Foreskin fibroblast (primary cell): ENCODE measurements at places on chromosomes 12 and 14.

DNA sequence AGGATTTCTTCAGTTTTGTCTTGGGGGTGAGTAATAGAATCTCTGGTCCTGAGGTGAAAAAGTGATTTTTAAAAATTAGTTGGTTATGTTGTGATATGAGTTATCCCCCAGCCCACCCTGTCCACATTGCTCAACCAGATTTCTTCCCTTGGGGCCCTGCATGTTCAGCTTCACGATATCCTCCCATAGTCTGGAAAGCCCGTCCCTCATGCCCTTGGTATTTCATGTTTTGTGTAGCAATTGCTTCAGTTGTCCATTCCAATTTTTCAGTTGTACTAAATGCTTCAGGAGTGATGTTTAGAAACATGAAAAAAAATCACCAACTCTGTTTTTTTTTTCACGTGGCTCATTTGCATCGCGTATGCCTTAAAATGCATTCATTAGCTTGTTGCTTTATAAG lies 17.5 kb upstream of the BICD1 start:
- no peak for DNase-seq

- no peak for DNase-seq
Observed at GRCh38 chr12:85588221-85588620, 248.0 kb downstream of the RASSF9 start.

DNA sequence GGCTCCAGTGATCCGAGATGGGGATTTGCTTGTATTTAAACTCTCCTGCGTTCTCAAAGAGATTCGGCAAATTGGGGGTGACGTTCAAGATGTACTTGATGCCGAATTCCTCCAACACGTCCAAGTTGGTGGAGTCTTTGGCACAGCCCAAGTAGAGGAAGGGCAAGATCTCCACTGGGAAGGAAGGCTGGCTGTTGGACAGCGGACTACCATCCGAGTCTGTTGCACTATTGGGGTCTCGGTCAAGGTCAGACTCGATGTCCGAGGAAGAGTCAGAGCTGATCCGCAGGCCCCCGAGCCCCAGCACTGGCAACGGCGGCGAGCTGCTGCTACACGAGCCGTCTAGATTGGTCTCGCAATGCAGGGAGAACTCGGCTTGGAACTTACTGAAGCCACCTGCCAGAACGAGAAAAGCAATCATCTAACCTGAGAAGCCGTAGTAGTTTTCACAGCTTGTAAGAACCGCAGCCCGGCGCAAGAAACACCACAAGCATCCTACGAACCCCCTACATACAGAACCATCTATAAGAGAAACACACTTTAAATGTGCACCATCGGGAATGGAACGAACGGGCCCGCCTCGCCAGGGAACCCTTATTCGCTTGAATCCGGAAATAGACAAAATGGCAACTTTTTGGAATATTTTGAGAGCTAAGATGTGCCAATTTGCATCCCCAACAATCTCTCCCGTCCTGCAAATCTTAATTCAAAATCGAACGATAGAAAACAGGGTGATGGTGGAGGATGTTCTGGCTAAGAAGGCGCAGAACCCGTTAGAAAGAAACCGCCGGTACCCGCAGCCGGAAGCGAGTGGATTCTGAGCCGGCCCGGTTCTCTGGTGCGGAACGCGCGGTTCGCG lies 1.4 kb downstream of the DUSP6 start:
- no peak for DNase-seq

GRCh38 chr14:88604212-88604611 lies 41.4 kb downstream of the ZC3H14 start:
- DNase-seq, result no peak

DNA sequence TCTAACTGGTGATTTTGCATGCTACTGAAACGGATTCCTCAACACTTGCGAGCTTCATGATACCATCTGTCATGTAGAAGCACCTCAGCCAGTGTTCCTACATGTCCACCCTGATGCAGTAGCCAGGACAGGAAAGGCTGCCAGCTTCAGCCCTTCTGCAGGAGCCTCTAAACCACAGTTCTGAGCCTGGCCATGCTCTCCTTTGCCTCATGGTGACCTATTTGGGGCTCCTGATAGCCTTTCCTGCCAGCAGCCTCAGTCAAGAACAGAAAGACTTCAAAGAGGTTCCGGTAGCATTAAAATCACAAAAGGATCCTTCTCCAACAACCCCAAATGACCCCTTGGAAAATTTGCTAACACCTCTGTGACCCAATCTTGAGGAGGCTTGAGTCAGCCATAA lies 96.0 kb downstream of the CNTN1 start:
- no peak for DNase-seq

DNA sequence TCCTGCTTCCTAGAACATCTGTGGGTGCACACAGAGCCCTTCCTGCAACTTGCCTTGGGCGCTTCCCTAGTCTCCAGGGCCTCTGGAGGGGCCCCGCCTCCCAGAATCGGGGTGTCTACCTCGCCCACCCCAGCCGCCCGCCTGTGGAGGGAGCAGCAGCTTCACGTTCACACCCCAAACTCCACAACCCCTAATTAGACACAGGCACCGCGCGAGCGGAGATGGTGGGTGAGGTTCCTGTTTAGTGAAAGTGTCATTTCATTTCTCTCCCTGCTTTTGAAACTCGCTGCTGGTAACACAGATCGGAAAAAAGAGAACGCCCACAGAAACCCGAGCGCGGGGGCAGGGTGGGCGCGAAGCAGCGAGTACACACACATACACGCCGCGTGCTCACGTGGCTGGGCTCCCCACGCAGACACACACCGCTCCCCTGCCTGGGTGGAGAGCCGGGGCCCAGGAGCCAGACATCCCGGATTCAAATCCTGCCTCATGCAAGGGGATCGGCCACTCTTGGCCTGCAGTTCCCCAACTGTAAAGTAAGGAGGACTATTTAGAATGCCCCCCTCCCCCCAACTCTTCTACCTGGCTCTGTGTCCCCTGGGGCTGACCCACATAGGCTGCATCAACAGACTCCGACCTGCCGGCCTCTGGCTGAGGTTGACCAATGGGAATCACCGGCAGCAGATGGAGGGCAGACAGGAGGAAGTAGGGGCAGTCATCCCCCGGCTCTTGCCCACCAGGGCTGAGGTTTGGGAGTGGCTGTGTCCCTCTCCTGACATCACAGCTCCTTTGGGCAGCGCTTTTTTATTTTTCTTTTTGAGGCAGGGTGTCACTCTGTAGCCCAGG lies 79.2 kb upstream of the NCOR2 start:
- no peak for DNase-seq

DNA sequence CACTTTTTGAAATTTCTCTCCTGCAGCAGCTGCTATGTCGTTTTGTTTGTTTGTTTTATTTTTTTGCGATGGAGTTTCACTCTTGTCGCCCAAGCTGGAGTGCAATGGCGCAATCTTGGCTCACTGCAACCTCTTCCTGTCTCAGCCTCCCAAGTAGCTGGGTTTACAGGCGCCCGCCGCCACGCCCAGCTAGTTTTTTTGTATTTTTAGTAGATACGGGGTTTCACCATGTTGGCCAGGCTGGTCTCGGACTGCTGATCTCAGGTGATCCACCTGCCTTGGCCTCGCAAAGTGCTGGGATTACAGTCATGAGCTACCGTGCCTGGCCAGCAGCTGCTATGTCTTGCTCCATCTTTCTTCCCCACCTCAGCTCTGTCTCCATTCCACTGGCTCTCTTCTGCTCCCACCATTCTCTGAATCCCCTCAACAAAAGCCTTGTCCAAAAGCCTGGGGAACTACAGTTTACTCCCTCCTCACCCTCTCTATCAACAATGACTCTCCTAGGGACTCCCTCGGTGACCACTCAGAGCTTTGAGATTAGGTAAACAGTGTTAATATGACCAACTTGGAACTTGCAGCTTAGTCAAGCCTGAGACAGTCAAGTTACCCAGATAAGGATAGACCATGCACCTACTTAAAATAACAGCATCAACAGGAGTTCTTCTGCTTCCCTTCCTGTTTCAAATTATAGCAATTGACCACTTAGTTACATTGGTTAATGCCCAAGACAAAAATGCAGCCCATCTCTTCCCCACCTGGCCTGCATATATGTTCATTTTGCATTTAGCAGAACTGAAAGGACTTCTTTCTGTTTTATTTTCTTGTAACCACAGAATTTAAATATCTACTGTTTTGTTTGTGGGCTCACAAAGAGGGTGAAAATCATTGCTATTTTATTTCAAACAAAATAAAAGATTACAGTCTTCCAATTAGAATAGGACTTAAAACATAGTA lies 189.0 kb upstream of the AMIGO2 start:
- no peak for DNase-seq

GRCh38 chr12:3882896-3883564 lies 9.8 kb upstream of the PARP11 start:
- peak; percentile 16 for DNase-seq

- DNase-seq, result no peak
Observed at GRCh38 chr14:59827401-59827800, 43.2 kb downstream of the RTN1 start.

DNA sequence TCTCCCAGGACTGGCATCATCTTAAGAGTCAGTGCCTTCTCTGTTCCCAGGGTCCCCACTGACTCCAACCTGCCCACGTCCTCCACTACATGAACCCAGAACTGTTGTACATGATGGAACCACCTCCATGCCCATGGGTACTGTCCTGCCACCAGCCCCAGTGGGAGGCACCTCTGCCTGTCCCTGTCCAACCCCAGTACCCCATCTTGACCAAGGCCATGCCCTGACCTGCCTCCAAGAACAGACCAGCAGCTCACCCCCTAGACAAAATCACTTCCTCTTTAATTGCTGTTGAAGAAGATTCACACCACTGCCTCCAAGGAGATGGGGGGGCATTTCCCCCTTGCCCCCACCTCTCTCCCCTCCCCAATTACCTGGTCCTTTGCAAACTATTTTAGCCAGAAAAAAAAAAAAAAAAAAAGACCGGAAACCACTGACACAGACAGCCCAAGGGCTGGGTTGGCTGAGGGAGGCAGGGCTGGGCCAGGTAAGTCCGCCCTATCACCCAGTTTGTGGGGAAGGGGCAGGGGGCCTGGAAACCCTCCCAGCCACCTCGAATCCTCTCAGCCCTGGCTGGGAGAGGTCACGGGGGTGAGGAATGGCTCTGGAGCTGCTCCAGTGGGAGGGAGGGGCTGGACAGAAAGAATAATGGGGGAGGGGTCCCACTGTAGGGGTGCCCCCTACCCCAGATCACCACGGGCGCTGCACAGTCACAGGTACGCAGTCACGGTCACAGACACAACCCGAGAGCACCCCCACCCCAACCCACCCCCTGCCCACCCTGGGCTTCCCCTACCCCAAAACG lies 13.4 kb downstream of the AGAP2 start:
- no peak for DNase-seq

DNA sequence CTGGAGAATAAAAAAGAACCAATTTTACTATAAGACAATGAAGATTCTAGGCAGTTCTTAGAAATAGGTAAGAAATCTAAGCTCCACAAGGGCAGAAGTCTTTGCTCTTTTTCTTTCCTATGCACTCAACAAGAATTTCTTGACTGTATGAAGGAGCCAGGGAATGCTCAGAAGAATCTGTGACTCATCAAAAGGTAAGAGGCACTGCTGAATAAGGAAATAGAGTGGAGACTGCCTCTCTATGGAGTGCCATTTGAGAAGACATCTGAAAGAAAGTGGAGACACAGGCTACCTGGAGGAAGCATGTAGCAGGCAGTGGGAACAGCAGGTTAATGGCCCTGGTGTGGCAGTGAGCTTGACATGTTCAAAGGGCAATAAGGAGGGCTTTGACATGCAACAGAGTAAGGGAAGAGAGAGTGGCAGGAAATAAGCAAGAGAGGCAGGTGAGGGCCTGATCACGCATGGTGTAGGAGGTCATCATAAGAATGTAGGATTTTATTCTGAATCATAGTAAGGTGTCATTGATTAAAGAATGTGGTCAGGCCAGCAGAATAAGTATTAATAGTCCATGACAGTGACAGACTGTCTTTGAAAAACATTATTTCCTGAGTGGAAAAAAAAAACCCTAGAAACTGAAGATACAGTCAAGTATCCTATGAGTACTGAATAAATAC lies 446.7 kb upstream of the GARIN6 start:
- no peak for DNase-seq

DNA sequence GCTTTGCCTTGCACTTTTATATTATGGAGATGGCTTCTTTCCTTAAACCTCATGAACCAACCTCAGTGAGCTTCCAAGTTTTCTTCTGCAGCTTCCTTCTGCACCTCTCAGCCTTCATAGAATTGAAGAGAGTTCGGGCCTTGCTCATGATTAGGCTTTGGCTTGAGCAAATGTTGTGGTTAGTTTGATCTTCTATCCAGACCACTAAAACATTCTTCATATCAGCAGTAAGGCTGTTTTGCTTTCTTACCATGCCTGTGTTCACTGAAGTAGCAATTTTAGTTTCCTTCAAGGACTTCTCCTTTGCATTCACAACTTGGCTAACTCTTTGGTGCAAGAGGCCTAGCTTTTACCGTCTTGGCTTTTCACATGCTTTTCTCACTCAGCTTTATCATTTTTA lies 125.4 kb downstream of the SNAPC1 start:
- DNase-seq, result no peak
